ENCODE measurements at places on chromosomes 1 and 21.

DNA sequence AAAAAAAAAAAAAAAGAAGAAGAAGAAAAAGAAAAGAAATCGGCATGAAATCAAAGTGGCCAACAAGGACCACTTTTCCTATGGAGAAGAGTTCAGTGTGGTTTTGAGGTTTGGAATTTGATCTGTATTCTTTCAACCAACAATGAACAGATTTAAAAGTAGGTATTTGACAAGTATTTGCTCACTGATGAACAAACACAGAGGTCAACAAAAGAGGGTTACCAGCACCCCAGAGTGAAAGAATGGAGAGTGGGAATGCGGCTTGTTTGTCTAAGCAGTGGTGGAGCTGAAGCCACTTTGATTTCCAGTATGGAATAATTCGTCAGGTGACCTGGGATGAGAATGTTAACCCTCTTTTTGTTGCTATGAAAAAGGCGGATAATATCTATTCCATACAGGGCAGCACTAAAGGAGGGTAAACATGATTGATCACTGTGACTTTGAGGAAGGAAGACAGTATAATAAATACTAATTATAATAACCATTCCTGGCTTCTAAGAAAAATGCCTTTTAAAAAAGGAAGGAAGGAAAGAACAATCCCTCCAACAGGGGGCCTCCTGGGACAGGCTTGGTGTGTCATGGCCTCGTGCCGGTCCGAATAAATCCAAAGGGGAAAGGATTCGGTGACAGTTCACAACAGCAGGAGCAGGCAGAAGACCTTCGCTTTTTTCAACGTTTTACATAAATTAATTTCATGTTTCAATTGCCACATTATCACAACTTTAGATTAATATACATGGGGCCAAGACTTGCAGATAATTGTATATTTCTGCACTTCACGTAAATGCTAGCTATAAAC, 37.2 kb upstream of the SIM2 start:
- DNase-seq, result no peak

DNA sequence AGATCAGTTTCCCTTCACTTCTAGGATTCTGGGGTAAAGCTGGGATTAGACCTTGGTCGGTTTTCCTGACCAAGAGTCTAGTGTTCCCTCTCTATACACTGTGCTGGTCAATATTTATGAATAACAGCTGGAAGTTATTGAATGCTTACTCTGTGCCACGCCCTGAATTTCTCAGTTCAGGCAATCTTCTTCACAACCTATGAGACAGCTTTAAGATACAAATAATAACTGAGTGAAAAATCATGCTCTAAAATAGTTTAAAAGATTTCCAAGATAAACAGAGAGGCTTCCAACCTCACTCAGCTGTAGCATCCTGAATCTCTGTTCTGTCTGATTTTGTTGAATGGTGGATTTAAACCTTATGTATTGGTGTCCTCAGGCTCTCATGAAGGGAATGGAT, 72.2 kb downstream of the GNG12 start:
- no peak for DNase-seq

- no peak for DNase-seq
These were observed 325.6 kb downstream of the NEGR1 start for GRCh38 chr1:71956613-71957285.

DNA sequence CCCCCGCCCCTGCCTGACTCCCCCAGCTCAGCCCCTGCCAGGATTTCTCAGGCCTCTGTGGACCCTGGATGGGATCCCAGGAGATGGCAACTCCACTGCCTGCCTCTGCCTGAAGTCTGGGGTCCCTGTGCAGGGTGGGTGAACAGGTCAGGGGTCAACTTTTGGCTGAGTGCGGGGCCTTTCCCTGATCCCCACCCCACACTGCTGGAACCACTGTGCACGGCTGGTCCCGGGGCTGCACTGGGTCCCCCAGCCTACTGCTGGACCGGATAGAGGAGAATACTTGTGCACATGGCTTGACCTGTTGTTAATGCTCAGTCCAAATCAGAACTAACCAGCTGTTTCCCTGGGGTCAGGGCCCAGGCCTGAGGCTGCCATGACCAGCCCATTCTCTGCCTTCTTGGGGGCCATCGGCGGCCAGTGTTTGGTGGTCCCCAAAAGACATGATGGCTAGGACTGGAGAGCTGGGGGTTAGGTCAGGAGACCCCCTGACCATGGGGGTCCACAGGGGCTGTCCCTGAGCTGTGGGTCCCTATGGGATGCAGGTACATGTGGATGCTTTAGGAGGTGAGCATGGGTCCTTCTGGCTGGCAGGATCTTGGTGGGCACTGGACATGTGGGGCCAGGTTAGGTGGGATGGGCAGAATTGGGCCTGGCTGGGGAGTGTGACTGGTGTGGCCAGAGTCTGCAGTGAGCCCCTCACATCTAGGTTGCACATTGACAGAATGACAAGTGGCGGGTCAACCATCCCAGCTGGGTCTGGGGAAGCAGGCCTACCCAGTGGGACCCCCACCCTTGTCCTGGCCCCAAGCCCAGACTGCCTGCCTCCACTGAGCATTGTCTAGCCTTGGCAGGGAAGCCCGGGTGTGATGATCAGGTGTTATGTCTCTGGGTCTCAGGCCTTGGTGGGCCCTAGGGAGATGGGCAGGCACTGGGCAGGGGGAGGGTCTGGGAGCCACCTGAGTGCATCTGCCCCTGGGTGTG, 19.0 kb upstream of the ZNF678 start:
- DNase-seq, result no peak

DNA sequence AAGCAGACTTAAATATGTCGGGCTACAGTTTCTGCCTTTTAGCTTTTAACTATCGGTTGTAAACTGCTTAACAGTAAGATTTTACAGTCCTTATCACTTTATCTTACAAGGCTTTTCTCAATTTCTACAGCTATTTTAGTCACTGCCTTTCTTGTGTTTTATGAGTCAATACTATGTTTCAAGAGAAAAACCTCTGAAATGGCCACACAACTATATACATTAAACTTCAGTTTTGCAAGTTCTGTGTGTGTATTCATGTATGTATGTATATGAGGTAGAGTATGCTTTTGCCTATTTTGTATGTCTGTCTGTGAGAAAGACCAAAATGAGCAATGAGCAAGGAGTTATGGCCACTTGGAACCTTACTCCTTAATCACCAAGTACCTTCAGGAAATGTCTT, 169.8 kb downstream of the SYT2 start:
- DNase-seq, result no peak

- DNase-seq, result peak; percentile 13
These were observed 33.7 kb downstream of the FBXO42 start for GRCh38 chr1:16318555-16318954.

DNA sequence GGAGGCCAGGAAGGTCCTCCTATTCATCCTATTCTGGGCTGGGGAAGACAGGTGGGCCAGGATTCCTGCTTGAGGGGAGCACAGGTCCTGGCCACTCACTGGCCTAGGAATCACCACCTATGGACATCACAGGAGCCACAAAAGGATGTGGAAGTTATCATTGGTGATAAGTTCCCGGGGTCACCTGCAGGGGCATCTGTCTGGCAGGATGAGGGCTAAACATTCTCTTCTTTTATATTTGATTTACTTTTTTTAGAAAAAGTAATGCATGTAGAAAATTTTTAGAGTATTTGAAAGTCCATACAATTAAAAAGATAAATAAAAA, 33.2 kb upstream of the KIAA0040 start:
- DNase-seq, result no peak

DNA sequence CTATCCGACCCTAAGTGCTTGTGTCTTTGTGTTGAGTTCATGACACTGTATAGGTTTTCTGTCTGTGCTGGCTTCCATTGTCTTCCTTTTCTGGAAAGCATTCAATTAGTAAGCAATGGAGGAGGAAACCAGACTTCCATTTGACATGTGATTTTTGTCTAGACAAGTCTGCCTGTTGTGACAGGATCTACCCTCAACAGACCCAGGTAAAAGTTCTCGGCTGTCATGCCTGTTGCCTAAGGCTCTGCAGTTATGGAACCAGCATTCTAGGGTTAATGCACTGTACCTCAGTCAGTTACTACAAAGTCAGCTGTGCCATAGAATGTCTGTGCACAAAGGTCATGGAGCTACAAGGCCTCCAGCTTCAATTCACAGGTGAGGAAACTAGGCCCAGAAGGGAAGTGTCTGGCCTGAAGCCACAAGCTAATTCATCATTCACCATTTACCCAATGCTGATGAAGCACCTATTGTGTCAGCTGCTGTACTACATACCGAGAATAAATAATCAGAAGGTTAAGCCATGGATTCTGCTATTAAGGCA, 72.3 kb downstream of the PLPP3 start:
- DNase-seq, result no peak

GRCh38 chr1:91730801-91731732, 154.9 kb downstream of the TGFBR3 start:
- DNase-seq, result no peak

- no peak for DNase-seq
These were observed 59.0 kb downstream of the ERI3 start for GRCh38 chr1:44296086-44296485.

DNA sequence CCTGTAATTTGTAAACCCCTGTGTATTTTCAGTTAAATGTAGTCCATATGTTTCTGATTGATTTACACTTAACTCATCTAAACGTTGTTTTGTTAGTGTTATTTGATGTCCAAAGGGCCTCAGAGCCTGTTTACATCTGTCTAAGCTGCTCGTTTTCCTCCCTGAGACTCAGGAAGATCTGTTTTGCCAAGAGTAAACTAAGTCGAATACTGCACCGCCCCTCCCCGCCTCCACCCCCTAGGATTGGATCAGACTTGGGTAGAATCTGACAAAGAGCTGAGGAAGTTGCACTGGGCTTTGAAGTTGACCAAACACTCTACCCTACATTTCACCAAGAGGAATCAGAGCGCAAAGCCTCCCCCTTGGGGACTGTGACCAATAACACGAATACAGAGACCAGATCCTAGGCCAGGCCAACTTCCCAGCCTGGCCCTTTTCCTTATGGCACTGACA, 206.9 kb upstream of the LMO4 start:
- no peak for DNase-seq

GRCh38 chr1:155206891-155207805, 549 bp downstream of the THBS3 start:
- DNase-seq, result peak; percentile 71

- no peak for DNase-seq
These were observed 69.8 kb upstream of the TRABD2B start for GRCh38 chr1:48066936-48067335.

- no peak for DNase-seq
These were observed 16.9 kb downstream of the CAPZB start for GRCh38 chr1:19468397-19468956.
